Stimulated activated CD8-positive, alpha-beta memory T cell treated with anti-CD3 and anti-CD28 coated beads, Interleukin-4, amount 100 ng/mL, for 48 hours (primary cell): ENCODE measurements at places on chromosomes 3 and 15.

DNA sequence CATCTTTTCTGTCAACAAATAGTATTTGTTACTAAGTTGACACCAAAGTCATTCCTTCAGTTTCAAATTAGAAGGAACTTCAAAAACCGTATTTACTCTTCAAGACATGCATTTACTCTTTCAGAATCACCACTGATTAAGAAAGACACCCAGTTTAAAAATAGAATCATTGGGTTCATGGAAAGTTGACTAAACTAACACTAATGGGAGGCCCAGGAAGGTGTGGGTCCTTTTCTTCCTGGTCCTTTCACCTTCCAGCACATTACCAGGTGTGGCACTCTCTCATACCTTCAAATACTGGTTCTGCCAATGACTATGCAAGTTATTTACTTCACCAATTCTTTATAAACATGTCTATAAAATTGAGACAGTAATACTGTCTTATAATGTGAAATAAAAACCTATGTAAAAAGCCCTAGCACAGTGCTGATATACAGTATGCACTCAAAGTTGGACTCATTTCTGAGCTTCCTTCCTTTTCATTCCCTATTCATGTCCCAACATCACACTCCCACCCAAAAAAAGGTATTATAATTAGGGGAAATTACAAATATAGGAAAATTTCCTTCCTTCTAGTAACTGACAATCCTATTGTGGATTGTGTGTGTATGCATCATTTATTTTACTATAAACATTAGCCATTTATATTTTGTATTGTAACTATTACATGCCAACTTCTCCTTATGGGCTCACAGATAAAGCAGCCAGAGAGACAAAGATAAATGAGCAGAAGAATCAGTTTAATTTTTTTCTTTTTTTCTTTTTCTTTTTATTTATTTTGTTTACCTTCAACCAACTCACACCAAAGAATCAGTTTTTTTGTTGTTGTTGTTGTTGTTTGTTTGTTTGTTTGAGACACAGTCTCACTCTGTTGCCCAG lies 48.9 kb downstream of the LRRFIP2 start:
- DNase-seq: no peak

DNA sequence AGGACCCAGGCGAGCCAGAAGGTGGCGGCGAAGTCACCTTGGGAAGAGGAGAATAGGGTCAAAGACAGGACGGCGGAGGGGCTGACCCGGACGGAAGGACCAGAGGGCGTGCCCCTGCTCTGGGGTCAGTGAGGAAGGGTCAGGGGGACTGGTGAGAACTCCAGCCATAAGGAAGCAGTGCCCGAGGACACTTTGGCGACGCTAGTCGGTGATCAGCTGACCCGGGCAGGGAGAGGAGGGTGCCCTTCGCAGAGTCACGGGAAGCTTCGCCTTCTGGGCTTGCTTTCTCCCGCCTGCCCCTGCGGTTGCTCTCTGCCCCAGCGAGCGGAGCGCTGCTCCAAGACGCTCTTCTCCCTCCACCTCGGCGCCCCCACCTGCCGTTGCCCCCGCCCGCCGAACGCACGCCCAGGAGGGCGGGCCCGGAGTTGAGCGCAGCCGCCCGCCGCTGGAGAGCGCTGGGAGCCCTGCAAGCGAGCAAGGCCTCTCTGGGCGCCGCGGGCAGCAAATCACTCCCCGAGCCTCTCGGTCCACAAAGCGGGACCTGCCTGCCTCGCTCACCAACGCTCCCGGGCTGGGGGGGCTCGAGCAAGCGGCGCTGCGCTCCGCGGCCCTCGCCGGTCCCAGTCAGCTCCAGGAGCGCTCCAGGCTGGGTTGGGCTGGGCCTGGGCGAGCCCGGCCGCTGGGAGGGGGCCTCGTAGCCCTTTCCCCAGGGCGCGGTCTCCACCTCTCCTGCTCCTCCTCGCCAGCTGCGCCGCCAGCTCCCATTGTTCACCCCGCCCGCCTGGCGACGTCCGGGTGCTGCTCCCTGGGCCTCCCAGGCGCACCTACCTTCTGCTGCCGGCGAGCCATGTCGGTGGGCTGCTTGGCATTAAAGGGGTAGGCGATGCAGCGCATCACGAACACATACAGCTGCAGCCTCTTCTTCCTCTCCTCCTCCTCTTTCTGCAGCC lies 1.2 kb downstream of the CADPS start:
- no peak for DNase-seq

GRCh38 chr3:125309476-125309875 lies 65.6 kb downstream of the ZNF148 start:
- no peak for DNase-seq

DNA sequence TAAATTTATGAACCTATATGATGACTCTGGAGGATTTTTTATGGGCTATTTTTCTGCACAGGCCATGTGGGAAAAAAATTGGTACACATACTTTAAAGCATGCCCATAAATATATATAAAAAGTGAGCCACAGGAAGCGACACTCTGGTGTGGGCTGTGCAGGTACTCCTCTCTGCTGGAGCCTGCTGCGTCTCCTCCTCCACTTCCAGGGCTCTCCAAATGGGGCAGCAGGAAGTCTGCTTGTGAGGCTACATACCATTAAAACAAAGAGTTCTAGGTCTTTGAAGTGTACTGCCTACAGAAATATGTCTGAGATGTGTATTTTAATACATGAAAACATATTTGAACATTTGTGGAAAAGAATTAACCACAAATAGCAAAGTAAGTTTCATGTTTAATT lies 135.1 kb downstream of the CTNNB1 start:
- DNase-seq: no peak

DNA sequence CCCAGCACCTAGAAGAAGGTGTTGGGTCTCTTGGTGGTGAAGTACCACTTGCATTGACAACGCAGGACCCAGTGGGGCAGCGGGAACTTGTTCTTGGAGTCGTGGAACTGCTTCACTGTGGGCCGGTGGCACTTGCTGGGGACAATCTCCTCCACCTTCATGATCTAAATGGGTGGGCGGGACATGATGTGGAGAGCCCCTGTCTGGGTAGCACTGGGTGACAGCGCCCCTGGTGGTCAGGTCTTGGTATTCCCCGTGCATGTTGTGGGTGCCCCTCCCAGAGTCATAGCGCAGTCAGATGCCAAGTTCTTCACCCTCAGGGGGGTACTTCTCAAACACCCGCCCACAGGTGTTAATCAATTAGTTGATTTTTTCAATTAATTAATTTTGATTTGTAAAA lies 60.2 kb downstream of the AGBL1 start:
- peak; percentile 64 for DNase-seq

DNA sequence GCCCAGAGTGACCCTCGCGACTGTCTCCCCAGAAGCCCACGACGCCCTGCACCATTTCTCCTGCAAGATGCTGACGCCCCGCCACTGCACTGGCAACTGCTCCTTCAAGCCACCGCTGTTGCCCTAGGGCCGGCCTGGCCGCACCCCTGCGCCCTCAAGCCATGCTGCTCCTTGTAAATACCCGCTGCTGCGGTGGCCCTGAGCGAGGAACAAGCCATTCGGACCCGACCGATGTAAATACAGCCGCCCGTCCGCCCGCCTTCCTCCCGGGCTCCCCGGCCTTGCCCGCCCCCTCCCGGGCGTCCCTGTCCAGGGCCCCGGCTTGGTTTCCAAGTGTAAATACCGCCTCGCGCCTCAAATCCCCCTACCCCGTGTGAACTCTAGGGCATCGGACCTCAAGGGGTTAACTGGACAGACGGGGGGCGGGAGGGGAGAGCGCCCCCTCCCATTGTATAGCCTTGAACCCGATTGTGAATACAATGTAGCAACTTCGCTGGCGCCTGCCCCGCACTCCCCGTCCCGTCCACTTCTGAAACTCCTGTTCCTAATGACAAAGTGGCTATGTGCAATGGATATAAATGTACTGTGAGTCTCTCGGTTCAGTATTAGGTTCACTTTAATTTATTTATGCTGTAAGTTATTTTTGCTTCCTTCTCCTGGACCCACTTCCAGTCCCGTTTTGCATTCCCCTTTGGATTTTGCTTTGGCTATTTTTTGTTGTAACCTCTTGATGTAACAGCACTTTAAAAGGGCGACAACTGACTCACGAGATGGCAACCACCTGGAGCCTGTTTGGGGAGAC lies 5.9 kb downstream of the RNU6-1 start:
- peak; percentile 53 for DNase-seq

GRCh38 chr3:11076711-11077110 lies 77.6 kb upstream of the HRH1 start:
- DNase-seq: no peak

DNA sequence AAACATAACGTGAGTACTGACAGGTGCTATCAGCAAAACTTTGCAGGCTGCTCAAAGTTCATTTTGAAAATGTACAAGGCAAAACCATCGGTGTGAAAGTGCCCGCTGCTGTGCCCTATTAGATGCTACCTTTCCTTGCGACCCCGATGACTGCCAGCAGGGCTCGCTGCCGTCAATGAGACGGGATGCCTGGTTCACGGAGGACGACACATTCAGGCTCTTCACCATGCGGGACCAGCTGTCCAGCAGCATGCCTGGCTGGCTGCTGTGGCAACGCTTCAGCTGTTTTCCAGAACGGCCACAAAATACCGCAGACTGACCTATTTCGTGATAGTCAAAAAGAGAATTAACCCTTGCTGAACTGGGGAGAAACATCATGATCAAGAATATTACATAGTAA lies 92.7 kb upstream of the OCA2 start:
- no peak for DNase-seq

DNA sequence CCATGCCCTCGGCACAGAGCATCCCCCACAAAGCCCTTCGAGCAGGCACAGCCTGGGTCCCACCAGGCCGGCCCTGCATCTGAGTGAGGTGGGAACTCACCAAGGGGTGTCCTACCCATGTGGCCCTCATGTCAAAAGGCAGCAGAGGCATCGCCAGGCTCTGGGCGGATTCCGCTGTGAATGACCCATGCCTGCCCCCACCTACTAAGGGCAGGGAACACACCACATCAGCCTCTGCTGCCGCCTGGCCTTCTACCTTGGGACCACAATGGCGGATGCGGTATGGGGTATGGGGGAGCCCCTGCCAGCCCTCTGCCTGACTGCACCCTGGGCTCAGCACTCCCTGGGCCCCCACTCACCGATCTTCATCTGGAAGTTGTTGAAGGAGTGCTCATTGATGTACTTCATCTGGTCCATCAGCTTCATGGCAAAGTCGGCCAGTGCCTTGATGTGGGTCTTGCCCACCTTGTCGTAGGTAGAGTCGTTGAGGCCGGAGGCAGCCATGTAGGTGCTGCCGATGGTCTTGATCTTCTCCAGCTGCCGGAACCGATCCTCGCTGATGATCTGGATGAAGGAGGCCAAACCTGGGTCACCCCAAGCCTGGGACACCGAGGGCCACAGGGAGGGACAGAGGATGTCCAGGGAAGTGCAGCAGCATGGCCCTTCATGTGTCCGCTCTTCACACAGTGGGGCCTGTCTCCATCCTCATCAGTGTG lies 87.8 kb downstream of the SEC22A start:
- DNase-seq: no peak

DNA sequence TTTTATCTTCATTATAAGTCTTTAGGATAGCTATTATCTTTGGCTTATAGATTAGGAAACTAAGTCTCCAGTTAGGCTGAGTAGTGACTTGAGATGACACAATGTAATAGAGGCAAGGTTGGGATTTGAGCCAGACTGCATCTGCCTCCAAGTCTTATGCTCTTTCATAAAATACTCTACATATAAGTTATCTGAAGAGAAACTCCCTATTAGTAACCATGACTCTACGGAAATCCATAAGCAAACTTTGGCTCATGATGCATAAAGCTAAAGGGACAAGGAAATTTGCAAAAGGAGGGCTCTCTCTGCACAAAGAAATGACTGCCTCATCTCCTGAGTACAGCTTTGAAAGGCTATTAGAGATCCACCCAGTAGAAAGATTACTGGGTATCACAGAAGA lies 77.6 kb upstream of the FRMD4B start:
- DNase-seq: no peak

DNA sequence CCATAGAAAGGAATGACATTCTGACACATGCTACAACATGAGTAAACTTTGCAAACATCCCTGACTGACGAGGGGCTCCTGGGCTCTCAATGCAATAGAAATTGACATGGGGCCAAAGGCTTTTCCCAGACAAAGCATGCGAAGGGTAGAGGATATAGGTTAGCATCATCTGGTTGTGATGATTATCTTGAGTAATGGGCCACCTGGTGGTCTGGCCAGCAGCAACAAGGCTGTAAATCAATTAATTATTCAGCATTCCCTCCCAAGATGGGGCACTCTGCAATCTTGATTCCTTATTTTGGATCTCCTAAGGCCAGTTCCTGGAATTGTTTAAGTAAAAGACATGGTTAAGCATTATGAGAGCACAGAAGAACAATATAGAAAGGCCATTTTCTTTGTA lies 99.2 kb downstream of the AGBL1 start:
- no peak for DNase-seq

- DNase-seq: no peak
Measured at GRCh38 chr15:78007964-78008886, 69.3 kb downstream of the TBC1D2B start.

- no peak for DNase-seq
Measured at GRCh38 chr3:1275495-1275894, 182.7 kb downstream of the CNTN6 start.

- DNase-seq: no peak
Measured at GRCh38 chr3:117752984-117753717, 1043.6 kb downstream of the TUSC7 start.

GRCh38 chr3:181823716-181824115 lies 112.0 kb downstream of the SOX2 start:
- no peak for DNase-seq

DNA sequence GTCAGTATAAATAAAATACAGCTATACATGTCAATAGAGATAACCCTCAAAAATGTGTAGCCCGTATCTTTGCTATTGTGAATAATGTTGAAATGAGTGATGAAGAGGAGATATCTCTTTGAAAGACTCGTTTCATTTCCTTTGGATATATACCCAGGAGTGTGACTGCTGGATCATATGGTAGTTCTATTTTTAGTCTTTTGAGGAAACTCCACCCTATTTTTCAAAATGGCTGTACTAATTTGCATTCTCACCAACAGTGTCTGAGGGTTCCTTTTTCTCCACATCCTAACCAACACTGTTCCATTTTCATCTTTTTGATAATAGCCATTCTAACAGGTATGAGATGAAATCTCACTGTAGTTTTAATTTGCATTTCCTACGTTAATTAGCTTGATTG lies 237.5 kb upstream of the GBE1 start:
- DNase-seq: no peak

DNA sequence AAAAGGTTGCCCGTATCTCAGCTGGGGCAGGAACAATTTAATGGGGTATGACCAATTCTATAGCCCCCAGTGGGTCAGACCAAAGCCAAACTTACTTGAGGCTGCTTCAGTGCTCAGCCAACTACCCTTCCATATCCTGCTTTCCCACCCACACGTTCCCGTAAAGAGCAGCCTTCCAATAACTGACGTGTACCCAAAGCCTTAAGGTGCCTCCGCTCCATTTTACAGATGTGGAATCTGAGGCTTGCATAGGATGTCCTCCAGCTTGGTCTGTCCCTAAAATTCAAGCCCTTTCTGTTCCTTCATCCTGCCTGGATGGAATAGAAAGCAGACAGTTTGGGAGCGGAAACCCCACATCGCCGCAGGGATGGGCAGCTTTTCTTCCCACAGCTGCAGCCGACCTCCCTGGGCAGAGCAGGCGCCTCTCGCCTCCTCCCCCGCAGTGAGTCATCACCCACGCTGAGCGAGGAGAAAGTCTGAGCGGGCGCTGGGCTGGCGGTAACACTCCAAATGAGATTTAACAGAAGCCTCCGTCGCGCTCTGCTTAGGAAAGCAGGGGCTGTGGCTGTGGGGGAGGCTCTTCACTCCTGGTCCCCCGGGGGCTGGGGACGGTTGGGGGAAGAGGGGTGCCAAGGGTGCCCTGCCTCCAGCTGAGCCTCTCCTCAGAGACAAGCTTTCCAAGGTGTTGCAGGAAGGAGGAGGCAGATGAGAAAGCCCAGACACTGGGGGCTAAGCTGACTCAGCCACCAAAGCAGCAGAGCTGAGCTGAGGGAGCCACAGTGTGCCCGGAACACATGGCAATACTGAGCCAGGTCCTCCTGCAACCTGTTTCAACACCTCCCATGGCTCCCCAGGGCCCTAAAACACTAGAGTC lies 57.8 kb upstream of the HRH1 start:
- peak; percentile 88 for DNase-seq
